ENCODE measurements at places on chromosomes 13 and 19. TPM values are rescaled to one million over a fixed set of nuclear protein-coding genes. Genes with fewer than 3 reads are reported as not detected.

GRCh38 chr19:47573071-47574026 is at the start of gene ZNF541:
Gene ZNF541 (minus strand): TSS chr19:47573148. CDS start chr19:47555856, 17,292 bp downstream.
- H3K36me3 ChIP-seq, result no peaks in the 10 kb centered on the region
- DNase-seq, result no peak
- H3K27ac ChIP-seq, result no peak within 1 kb of the TSS
- no peaks in the 10 kb centered on the region for H3K27me3 ChIP-seq
- peak within 1 kb of the TSS; percentile 44 for H3K4me3 ChIP-seq
- H3K4me1 ChIP-seq, result no peaks in the 10 kb centered on the region

The POSTN gene
- 108 TPM for total RNA-seq

GRCh38 chr13:114119196-114119595 is 13.2 kb downstream of the RASA3 start:
- H3K36me3 ChIP-seq, result no peaks in the 10 kb centered on the region
- no peak for DNase-seq
- H3K4me3 ChIP-seq, result peak overlapping the region; percentile 25
- no peaks in the 10 kb centered on the region for H3K27me3 ChIP-seq
- H3K27ac ChIP-seq, result peak overlapping the region; percentile 77
- H3K4me1 ChIP-seq, result no peaks in the 10 kb centered on the region

- peak overlapping the region; percentile 44 for H3K4me3 ChIP-seq
- H3K27ac ChIP-seq, result no peak overlapping the region
- DNase-seq, result no peak
- no peaks in the 10 kb centered on the region for H3K36me3 ChIP-seq
These were observed 9.3 kb upstream of the PEAK3 start for GRCh38 chr19:2291185-2291751.

GRCh38 chr13:30301827-30302226 is 5.5 kb downstream of the KATNAL1 start:
- H3K4me3 ChIP-seq, result no peak overlapping the region
- H3K27me3 ChIP-seq, result no peaks in the 10 kb centered on the region
- H3K4me1 ChIP-seq, result no peaks in the 10 kb centered on the region
- H3K27ac ChIP-seq, result no peak overlapping the region
- no peak for DNase-seq

DNA sequence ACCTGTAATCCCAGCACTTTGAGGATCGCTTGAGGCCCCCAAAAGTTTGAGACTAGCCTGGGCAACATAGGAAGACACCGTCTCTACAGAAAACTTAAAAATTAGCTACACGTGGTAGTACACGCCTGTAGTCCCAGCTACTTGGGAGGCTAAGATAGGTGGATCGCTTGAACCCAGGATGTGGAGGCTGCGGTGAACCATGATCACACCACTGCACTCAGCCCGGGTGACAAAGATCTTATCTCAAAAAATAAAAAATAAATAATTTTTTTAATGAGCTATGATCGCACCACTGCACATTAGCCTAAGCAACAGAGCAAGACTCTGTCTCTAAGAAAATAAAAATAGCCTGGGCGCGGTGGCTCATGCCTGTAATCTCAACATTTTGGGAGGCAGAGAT is 6.6 kb downstream of the RCBTB2 start:
- no peaks in the 10 kb centered on the region for H3K27me3 ChIP-seq
- H3K27ac ChIP-seq, result no peak overlapping the region
- DNase-seq, result no peak
- no peak overlapping the region for H3K4me3 ChIP-seq
- H3K36me3 ChIP-seq, result no peaks in the 10 kb centered on the region
- H3K4me1 ChIP-seq, result no peaks in the 10 kb centered on the region

DNA sequence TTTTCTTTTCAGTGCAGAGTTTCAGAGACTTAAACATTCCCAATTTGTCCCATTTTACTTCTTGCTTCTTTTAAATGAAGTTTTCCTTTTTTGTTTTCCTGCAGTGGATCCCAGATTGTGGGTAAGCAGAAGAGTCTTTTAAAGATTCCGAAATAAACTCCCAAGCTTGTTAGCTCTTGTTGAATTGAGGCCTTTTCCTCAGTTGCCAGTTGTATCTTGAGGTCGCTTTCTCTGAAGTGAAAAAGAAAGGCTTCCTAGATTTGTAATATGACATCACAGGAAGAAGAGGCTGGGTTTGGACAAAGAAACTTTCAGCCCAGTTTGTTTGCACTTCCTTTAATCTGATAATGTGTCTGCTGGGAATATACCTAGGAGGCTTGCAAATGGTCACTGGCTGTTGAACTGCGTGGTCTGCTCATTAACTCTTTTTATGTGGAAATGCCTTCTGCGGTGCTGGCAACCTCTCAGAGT is at the start of gene LPAR6:
Gene LPAR6 (minus strand): TSS at position 233 of the 471 bp plus-strand sequence. CDS start 690 bp downstream, outside the sequence.
- H3K27ac ChIP-seq, result peak within 1 kb of the TSS; percentile 75
- H3K4me3 ChIP-seq, result peak within 1 kb of the TSS; percentile 45
- H3K36me3 ChIP-seq, result no peaks in the 10 kb centered on the region
- H3K4me1 ChIP-seq, result no peaks in the 10 kb centered on the region

DNA sequence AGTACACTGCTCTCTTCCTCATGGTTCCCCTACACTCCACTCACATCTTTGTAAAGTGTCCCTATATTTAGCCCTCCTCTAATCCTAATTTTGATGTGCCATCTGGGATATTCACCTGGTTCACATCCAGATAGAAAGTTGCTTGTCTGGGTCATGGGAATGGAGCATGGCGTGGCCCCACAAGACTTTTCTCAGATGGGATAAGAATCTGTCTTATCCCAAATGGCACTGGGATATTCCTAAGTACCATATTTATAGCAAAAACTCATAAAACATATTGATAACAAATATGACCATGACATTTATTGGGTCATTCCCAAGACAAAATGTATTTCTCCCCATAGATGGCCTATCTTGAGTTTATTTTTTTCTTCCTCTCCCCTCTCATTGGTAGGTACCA is 49.5 kb upstream of the POMP start:
- no peak overlapping the region for H3K4me3 ChIP-seq
- no peaks in the 10 kb centered on the region for H3K27me3 ChIP-seq
- no peak overlapping the region for H3K27ac ChIP-seq
- H3K4me1 ChIP-seq, result no peaks in the 10 kb centered on the region

GRCh38 chr13:66154976-66155375 is 1075.2 kb downstream of the PCDH9 start:
- no peaks in the 10 kb centered on the region for H3K27me3 ChIP-seq
- no peak overlapping the region for H3K27ac ChIP-seq
- H3K4me1 ChIP-seq, result no peaks in the 10 kb centered on the region
- no peak overlapping the region for H3K4me3 ChIP-seq

DNA sequence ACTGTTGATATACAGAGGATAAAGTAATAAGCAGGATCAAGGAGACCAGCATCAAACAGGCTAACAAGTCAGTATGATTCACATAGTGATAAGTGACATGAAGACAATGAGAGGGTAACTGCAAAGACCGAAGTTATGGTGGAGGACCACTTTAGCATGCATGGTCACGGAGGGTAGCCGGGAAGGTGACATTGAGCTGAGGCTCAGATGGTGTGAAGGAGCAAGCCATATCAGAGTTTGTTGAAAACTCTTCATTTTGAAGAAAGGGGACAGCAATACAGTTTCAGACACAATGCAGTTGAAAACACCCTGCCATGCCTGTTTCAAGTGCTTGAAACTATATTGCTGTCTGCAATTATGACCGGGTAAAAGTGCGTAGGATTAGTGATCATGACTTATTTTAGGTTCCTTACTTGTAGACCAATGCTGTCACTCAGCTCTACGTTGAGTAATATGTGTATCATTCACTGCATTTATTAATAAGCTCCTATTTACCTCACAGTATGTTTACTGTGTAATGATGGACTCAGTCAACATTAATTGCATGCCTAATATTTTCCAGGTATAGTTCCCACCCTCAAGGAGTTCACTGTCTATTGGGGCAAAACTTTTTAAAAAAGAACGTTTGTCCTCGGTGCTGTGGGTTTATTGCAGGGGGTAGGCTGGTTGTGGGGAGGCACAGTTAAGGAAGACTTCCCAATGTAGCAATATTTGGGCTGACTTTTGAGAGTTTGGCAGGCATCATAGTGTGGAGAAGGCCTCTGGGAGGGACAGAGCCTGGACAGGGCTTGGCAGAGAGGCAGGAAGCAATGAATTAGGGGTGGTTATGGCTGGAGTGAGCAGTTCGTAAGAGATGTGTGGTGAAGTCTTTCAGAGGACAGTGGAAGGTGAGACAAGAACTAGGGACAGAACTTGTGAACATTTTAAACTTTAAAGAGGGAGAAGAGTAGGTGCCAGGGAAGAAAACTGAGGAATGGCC is 3.2 kb downstream of the UBAC2 start:
- no peak for DNase-seq
- no peak overlapping the region for H3K27ac ChIP-seq
- H3K36me3 ChIP-seq, result no peaks in the 10 kb centered on the region
- H3K4me1 ChIP-seq, result peaks cover 36% of the 10 kb centered on the region

- no peak for DNase-seq
- H3K27me3 ChIP-seq, result no peaks in the 10 kb centered on the region
- H3K36me3 ChIP-seq, result peaks cover 33% of the 10 kb centered on the region
- H3K4me3 ChIP-seq, result no peak overlapping the region
- H3K27ac ChIP-seq, result no peak overlapping the region
These were observed 56.2 kb downstream of the ARHGAP35 start for GRCh38 chr19:46917002-46917401.

The CYP4F8 gene
- not detected for total RNA-seq

DNA sequence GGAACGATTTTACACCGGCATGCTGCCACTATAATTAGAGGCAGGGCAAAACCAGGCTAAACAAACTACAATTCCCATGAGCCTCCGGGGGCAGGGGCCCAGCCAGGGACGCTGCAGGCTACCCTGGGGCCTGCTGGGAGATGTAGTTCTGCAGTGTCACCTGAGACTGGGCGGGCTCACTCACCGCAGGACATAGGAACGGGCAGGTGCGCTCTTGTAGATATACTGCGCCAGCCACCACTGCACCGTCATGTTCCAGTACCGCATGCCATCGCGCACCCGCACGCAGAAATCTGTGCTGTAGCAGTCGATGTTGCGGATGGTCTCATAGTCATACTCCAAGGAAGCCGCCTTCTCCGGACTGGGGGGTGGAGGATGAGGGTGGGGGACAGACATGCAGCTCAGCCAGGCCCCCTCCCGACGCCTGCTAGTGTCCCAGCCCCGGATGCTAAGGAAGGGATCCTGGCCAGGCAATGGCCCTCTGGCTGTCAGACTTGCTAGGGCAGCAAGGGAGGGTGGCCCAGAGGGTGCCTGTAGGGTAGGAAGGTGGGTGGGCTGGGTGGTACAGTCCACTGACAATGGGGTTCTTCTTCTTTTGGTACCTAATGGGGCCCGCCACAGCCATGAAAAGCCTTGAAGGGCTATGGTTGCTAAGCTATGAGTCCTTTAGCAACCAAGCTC is 5.8 kb upstream of the TMC4 start:
- H3K36me3 ChIP-seq, result no peaks in the 10 kb centered on the region
- no peak for DNase-seq
- H3K4me1 ChIP-seq, result no peaks in the 10 kb centered on the region
- no peak overlapping the region for H3K4me3 ChIP-seq

The EID2 gene
- 11.1 TPM for total RNA-seq

The ZNF285 gene
- total RNA-seq, result 1.7 TPM

The ERICH4 gene
- total RNA-seq, result not detected
